Activated T-cell treated with anti-CD3 and anti-CD28 coated beads, Interleukin-2, amount 50 U/mL, for 72 hours (primary cell): ENCODE measurements at places on chromosomes 12 and 14. TPM values are rescaled to one million over a fixed set of nuclear protein-coding genes. Genes with fewer than 3 reads are reported as not detected.

CABP1 gene
- not detected for total RNA-seq

LIN7A gene
- total RNA-seq, result not detected

SMOC1 gene
- total RNA-seq, result not detected

DNA sequence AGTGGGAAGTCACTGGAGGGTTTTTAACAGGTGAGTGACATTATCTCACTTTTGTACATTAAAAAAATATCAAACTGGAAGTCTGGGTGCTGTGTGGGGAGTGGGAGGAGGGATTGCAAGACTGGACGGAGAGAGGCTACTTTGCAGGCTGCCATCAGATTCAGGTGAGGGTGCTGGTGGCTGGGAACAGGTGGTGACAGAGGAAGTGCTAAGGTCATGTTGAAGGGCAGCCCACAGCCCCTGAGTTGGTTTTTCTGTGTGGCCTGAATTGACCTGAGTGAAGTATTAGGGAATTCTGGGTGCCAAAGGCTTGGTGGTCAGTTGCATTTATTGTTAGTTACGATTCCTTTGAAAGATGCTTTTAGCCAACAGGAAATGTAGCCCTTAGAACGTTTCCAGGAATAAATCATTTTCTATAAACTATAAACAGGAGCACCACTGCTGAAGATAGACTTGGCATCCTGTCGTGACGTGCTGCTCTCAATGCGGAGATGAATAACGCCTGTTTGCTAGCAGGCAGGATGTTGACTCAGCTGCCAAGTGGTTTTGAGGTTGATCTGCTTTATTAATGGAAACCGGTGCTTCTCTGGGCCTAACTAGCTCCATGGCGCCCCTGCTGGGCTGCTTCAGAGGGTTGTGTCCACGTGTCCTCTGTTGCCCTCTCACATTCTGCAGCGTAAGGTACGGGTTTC lies 707.5 kb upstream of the TMEM132C start:
- peaks cover 6% of the 10 kb centered on the region for H3K27me3 ChIP-seq
- H3K27ac ChIP-seq, result peak overlapping the region; percentile 86
- peak; percentile 82 for DNase-seq

DNA sequence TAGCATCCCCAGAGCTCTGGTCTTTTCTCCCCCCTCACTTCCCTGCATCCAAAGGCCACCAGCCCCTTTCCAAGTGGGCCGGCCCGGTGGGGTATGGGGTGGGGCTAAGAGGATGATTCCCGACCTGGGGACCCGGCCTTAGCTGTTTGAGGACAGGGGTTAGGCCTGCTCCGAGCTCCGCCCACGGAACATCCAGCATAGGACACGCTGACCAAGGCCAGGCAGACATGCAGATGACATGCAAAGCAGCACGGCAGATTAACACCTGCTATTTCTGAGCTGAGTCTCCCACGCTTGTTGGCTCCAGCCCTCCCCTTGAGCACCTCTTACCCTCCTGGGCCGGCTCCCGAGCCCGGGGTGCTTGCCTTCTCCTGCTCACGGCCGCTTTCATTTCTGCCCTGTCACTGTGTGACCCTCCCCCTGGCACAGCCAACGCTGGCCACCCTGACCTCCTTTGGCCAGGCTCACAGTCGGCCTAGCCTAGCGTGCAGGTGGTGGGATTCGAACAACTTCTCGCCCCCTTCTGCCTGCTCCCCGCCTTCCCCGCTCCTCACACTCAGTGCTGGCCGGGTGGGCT lies 40.2 kb downstream of the TEAD4 start:
- no peak for DNase-seq
- no peaks in the 10 kb centered on the region for H3K4me1 ChIP-seq
- H3K27me3 ChIP-seq, result no peaks in the 10 kb centered on the region
- H3K27ac ChIP-seq, result no peak overlapping the region
- no peaks in the 10 kb centered on the region for H3K36me3 ChIP-seq
- no peak overlapping the region for H3K4me3 ChIP-seq

- H3K36me3 ChIP-seq, result no peaks in the 10 kb centered on the region
- H3K4me3 ChIP-seq, result no peak overlapping the region
- no peak for DNase-seq
- H3K27ac ChIP-seq, result no peak overlapping the region
Observed at GRCh38 chr12:119372540-119372939, 38.0 kb downstream of the CCDC60 start.
